ENCODE measurements at places on chromosomes 5 and 9.
A peak's percentile ranks its signal among the peaks of the same experiment; 100 is the strongest.

- DNase-seq = no peak
These were observed 147.9 kb upstream of the TBCA start for GRCh38 chr5:77924081-77924480.

GRCh38 chr5:94901191-94901979, 282.9 kb downstream of the SLF1 start:
- DNase-seq = no peak

- DNase-seq = peak; percentile 54
These were observed 50.5 kb downstream of the COMMD10 start for GRCh38 chr5:116135344-116135743.

- DNase-seq = no peak
These were observed 11.9 kb upstream of the OR13C8 start for GRCh38 chr9:104556830-104557634.

DNA sequence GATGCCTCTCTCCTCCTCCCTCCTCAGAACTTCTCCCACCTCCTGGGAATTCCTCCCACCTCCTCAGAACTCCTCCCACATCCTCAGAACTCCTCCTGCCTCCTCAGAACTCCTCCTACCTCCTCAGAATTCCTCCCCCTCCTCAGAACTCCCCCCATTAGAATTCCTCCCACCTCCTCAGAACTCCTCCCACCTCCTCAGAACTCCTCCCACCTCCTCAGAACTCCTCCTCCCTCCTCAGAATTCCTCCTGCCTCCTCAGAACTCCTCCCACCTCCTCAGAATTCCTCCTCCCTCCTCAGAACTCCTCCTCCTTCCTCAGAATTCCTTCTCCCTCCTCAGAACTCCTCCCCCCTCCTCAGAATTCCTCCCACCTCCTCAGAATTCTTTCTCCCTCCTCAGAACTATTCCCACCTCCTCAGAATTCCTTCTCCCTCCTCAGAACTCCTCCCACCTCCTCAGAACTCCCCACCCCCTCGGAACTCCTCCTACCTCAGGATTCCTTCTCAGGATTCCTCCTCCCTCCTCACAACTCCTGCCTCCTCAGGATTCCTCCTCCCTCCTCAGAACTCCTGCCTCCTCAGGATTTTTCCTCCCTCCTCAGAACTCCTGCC, 23.9 kb downstream of the SLC46A2 start:
- no peak for DNase-seq

DNA sequence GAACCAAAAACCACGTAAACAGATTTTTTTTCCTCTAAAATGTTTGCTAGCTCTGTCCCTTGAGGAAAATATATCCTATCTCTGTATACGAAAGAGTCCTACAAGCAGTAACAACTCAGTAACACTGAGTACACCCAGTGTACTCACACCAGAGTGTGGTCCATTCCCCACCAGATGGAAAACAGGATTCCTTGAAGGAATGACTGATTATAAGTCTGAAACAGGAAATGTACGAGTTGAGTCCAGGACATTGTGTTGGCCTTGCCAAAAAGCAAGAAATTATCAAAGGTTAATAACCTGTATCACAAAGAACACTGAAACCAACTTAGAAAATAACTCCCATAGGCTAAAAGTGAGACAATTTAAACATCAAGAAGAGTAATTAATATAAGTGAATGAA, 20.4 kb downstream of the GOLPH3 start:
- DNase-seq = no peak

- DNase-seq = no peak
These were observed 495.8 kb downstream of the CHSY3 start for GRCh38 chr5:130400091-130400490.

DNA sequence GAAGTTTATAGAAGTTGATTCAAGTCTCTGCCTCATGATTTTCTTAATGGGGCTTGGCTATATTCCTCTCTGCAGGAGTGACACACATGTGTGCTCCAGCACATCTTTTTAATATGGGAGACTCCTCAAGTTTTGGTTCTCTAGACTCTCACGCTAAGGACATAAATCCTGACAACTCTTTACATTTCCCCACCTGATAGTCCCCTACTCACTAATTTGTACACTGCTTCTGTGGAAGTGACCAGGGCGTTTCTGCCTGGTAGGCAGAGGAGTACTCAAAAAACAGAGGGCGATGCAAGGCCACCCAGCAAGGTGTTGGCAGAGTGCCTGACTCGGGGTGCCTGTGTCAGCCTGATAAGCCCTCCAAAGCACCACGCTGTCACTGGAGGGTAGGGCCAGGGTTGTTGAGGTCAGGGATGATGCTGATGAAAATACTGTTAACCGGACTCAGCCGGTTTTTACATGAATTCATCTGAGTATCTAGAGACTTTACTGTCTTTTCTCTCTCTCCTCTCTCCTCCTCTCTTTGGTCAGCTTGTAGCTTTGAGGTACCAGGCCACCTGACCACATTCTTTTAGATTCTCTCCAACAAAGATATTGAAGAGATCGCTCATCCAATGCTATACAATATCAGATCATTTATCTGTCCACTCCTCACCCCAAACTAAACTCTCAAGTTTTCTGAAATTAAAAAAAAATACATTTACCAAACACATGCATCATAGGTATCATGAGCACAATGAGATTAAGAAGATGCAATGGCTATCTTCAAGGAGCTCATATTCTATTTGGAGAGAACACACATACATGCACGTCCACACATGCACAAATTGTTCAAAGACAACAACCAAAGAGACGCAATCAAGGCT, 205.2 kb downstream of the PIK3R1 start:
- DNase-seq = no peak

DNA sequence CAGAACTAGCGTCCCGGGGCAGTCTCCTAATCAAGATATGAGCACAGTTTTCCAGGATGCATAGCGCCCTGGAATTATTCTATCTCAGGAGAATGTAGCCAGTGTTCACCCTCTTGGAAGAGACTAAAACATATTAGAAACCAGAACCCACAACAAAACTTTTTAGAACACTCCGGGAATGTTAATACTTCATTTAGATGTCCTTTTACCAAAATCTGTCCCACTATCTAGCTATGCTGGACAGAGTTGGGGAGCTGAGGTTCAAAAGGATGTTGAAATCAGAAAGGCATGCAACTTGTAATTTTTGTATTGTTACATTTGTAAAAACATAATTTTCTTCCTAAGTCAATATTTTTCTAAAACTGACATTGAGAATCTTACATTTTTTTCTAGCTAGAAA, 386.5 kb upstream of the RFX3 start:
- DNase-seq = no peak

DNA sequence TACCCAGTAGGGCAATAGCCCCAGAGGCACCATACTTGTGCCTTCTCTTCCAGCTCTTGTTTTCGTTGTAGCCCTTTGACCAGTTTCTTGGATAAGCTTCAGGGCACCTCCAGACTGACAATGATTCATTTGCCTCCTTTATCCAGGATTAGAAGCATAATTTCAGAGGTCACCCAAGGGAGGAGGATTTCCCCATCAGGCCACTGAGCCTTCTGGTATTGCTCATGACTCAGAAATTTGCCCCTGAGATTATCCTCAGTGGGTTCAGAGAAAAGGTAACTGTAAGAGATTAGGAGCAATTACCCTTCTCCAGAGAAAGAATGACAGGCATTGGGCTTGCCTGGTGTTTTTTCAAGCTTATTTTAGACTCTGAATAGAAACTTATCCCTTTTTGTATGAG, 147.9 kb downstream of the MSX2 start:
- no peak for DNase-seq

DNA sequence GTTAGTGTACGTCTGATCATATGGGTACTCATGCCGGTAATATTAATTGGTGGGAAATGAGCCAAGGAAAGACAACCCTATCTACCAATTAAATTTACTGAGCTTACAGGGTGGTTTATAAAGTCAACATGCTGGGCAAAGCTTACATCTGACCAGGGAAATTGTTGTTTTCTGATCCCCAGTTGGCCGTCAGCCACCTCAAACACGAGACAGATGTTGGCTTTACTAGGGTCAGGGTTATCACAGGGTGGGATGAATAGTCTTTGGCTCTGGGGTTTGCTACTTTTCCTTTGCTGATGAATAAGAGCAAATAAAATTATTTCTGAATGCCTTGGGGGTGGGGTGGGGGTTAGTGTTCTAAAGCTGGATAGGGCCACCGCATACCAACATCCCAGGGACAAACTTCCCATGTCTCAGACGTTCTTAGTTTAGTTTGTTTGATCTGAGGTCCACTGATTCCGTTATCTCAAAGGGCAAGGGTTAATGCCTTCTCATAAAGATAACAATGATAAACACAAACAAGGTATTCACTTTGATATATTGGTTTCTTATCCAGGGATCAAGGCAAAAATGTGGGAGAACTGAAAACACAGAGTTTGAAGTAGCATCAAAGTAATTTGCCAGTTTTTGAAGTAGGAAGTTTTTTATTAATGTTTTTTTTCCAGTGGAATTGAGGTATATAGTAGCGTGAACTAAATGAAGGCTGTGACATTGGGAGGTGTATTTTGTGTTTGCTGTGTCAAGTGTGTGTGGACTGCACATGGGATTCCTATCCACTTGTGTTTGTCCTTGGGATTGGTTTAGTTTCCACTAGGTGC, 109.1 kb upstream of the RPS23 start:
- DNase-seq = no peak

GRCh38 chr5:65332591-65332990, 149.1 kb downstream of the ADAMTS6 start:
- DNase-seq = no peak

DNA sequence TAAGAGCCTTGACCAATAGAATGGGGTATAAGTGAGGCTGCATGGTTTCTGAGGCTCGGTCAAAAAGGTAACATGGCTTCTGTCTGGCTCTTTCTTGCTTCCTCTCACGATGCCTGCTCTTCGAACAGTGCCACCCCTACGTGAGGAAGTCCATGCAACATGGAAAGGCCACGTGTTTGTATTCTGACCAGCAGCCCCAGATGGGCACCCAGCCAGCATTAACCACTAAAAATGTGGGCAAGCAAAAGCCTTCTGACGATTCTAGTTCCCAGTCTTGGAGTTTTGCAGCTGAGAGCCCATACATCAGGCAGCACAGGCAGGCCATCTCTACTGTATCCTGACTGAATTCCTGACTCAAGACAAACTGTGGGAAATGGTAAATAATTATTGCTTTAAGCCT, 24.2 kb upstream of the NREP start:
- DNase-seq = no peak

DNA sequence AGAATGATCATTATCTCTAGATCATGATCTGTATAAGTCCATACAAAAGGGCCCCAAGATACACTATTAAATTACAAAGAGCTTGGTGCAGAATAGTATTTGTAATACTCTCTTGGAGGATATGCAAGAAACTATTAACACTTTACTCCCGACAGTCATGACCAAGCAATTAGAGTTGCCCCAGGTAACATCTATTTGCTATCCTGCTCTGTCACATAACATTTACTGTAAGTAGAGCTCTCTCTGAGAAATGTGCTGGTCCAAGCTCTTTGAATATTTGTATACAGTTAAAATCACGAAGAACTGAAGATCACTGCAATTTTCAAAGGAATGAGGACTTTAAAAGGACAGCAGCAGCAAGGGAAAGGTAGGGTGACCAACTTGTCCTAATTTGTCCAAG, 553.7 kb downstream of the RAB3C start:
- no peak for DNase-seq

- DNase-seq = no peak
These were observed 2.7 kb downstream of the BSPRY start for GRCh38 chr9:113352006-113352405.

DNA sequence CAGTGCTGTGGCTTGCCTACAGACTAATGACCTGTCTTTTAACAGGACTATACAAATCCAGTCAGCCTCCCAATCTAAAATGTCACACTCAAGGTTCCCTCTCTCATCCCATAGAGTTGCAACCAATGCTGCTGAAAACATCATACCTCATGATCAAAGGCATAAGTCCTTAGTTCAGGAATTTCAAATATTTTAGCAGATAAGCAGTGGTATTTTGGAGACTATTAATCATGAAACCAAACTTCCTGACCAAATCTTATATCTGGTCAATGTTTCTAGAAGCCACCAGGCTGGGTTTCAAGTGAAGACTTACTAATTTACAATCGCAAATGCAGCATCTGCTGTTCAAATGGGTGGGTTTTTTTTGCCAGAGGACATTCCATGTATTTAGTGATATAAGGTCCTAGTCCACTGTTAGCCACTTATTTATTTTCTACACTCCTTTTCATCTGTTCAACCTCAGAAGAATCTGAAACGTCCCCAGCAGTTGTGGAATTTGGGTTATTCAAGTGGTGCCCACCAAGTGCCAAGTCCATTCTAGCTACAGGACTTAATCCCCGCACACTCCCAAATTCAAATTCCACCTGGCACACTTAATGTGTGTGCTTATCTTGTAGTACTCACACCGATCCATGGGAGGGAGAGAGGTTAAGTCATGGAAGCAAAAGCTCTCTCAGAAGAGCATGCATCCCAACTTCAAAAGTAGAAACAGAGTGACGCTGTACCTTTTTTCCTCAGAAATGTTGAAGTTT, 5.8 kb downstream of the TAS2R1 start:
- no peak for DNase-seq

DNA sequence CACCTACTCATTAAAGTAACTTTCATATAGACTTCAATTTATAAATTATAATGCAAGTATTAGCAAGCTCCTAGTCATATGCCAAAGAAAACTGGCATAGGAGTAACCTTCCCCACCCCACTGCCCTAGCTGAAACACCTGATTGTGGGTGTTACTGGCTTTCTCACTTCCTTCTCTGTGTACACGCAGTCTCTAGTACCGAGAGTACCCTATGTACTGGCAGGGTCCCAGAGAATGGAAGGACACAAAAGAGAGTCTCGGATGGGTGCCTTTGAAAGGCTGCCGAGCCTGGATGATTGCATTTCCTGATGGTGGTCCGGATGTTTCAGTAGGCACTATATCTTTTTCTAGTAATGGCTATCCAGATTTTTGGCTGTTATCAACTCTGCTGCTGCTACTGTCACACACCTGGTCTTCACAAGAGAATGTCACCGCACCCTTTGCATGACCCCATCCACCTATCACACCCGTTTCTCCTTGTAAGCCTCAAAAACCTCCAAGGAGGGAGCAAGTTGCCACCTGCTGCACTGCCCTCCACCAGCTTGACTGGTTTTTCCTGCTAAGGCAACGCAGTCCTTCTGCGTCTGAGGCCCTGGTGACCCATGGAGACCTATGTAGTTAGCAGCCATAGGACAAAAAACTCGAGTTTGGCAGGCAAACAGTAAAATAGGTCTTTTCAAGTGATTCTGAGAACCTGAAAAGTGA, 53.8 kb upstream of the CLINT1 start:
- DNase-seq = no peak

GRCh38 chr5:1720396-1721110, 79.1 kb downstream of the MRPL36 start:
- no peak for DNase-seq

GRCh38 chr9:101477214-101477613, 41.6 kb upstream of the ALDOB start:
- DNase-seq = no peak

GRCh38 chr9:23611869-23612268, 214.2 kb downstream of the ELAVL2 start:
- no peak for DNase-seq

Measured in CD4-positive, alpha-beta T cell treated with Interleukin-21 for 1 hour (primary cell).